ENCODE measurements at places on chromosomes 13 and 19.
A peak's percentile ranks its signal among the peaks of the same experiment; 100 is the strongest.

DNA sequence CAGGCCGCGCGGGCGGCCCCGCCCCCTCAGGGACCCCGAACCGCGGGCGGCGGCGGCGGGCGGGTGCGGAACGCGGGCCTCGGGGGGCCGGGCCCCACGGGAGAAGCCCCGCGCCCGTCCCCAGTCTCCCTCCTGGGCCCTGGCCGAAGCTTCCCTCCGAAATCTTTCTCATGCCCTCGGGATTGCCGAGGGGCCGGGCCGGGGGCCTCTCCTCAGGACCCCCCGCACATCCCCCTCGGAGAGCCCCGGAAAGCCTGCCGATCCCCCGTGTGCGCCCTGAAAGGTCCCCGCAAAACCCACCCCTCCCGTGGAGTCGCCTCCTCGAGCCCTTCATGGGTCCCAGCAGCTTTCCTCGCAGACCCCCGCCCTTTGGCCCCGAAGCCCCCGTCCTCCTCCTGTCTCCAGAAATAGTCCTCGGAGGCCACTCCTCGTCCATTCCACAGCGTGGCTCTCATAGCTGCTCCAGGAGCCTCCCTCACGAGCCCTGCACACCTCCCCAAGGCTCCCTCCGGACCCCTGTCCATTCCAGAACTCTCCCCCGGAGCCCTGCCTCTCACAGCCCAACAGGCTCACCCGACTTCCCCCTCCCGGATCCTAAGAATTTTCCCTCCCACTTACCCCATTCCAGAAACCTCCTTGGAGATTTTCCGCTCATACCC, 555 bp downstream of the SAMD4B start:
- no peak for DNase-seq

DNA sequence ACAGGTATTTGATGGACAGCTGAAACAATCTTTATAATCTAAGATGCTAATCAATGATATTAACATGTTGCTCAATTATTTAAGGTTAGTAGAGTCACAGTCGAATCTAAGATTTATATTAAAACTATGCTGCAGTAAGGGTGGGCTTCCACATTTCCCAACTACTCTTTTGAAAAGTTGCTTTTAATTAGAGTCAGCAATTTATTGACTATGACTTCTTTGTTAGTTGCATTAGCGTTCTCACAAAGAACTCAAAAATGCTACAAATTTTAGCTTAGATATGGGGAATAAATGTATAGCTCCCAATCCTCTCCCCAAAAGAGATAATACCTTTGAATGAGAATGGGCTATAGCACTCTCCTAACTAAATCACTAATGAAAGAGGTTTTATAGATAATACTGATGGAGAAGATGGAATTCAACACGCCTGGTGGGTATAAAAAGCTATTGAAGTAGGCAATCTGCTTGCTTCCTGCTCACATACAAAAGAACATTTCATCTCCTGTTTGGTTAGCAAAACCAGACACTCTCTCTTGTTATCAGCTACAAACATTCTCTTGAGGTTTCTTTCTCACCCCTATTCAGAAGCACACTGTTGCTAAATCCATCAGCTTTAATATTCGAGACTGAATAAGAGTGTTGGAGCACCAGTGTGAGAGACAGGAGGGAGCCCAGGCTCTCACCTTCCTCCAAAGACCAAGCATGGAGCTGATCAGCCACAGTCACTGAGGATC, 2.4 kb upstream of the FLT1 start:
- DNase-seq: no peak

DNA sequence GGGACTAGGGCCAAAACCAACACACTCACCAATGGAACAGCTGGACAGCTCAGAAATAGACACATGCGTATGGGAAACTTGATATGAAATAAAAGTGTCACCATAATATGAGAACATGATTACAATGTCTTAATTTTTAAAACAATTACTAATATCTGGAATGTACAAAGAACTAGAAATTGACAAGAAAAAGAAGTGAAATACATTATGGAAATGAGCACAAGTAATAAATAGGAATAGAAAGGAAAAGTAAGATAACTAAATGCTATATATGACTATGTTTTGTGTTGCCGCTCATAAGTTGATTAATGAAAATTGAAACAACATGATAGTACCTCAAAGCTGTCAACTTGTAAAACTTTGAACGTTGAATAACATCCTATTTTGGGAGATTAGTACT, 801.1 kb downstream of the SLITRK5 start:
- no peak for DNase-seq

GRCh38 chr19:39154629-39155100, 29.1 kb downstream of the PAK4 start:
- no peak for DNase-seq

DNA sequence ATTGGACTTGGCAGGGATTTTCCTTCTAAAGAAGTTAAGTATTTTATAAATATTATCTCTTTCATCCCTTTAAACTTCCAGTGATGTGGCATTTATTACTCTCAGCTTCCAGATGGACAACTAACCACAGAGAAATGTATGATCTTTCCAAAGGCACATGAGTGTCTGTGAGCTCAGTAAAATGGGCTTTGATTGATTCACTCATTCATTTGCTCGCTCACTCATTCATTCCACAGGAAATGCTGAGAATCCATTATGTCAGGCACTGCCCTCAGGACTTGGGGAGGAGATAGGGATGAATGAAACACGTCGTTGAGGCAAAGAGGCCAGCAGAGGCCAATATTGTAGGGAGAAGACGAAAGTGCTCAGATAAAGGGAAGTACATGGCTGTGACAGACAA, 359.3 kb downstream of the EFNB2 start:
- no peak for DNase-seq

DNA sequence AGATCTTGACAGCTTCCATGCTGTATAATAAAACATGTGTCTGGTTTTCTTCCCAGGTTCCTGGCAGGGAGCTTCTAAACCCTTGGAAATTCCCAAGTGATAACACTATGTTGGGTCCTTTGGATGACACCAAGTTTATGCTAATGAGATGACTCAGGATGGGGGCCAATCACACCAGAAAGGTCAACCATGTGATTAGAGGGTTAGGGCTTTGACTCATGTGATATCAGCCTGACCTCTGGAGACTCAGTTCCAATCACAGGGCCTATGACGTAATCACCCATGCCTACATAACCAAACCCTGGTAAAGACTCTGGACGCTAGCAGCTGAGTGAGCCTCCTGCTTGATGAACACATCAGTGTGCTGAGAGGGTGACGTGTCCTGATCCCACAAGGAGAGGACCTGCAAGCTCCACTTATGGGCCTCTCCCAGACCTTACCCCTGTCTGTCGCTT, 203.6 kb downstream of the DCLK1 start:
- no peak for DNase-seq

GRCh38 chr19:2500841-2501261, 24.9 kb downstream of the GADD45B start:
- DNase-seq: no peak

DNA sequence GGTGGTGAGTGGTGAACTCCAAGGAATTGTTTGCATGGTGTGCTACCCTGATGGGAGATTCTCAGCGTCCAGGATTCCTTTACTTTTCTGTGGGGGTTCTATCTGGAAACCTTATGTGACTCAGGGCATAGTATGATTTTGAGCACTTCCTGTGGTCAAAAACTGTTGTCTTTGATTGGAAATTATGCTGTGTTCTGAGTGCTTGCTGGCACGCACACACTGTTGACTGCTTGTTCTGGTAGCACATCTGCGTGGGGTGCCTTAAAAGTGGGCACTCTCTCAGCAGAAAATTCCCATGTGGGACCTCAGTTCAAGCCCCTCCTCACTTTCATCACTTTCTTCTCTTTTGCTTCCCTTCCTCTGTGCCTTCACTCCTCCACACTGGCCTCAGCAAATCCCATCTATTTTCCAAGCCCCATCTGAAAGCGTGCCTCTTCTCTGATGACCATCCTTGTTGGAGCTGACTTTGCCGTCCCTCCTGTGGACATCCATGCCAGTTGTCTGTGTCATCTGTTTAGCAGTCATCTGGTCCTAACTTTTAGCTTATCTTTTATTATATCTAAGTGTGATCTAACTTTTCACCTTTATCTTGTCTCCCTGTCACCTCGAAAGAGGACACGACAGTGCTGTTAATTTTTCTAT, 56.4 kb upstream of the NPAS1 start:
- DNase-seq: no peak

DNA sequence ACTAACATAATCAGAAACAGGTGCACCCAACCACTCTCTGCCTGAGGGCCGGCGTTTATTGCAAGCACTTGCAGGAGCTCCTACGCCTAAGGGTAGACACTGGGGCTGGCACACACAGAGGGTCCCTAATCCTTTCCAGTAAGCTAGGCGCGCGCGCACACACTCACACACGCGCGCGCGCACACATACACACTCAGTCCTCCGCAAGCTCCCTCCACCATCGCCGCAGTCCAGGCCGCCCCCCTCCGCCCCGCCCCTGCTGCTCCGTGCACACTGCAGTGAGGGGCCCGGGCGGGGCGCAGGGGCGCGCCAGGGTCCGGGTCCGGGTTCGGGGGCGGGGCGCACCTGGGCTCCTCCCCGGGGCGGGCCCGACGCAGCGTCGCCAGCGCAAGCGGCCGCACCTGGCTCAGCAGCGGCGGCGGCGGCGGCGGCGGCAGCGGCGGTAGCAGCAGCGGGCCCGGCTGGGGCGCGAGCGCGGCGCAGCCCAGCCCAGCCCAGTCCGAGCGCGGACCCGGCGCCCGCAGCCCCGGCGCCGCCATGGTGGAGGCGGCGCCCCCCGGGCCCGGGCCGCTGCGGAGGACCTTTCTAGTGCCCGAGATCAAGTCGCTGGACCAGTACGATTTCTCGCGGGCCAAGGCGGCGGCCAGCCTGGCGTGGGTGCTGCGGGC, at the start of gene CAMSAP3:
Gene CAMSAP3 (plus strand): TSS at position 398 of the 668 bp plus-strand sequence. CDS start 140 bp downstream, at position 538.
- peak; percentile 81 for DNase-seq

DNA sequence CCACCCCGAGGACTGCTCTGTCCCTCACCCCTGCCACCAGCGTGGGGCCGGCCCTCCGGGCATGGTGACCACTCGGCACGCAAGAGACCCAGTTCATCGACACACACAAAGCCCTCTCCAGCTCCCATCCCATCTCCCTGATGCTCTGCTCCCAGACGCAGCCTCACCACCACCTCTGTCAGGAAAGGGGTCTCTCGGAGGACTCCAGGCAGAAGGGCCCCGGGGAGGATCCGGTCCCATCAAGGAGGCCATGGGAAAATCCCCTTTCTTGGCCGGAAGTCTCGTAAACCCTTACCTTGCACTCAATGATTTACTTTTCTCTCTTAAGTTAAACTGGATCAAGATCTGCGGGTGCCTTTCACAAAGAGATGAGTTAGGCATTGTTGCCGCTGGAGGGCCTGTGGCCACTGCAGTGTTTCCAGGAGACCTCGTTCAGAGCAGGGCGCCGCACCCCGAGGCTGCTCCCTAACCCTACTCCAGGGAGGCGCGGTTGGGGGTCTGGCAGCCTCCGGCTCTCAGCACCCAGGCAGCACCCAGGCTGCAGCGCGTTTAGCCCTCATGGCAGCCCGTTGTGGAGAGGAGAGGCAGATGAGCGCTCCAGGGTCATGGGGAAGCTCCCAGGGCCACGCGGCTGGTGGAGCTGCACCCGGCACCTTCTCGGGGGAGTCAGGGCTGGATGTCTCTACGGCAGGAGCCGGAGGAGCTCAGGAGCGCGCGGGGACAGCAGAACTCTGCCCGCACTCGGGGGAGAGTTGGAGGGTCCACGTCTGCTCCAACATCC, 31.0 kb downstream of the C2CD4C start:
- DNase-seq: no peak

DNA sequence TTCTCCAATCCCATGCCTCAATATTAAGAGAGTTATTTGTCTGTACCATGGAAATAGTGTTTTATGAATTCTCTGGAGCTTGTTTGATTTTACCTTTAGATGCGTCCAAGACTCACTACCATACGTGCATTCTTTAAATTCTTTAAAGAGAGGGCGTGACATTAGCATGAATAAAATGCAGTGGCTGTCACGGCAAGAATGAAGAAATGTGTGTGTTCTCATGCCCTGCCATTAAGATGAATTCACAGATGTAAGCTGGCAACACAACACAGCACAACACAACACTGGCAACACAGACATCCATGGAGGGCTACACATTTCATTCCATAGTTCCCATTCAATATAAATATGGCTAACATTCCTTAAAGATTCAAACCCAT, 213.4 kb downstream of the ENOX1 start:
- DNase-seq: no peak

- no peak for DNase-seq
Measured at GRCh38 chr13:106498571-106498970, 36.9 kb downstream of the EFNB2 start.

DNA sequence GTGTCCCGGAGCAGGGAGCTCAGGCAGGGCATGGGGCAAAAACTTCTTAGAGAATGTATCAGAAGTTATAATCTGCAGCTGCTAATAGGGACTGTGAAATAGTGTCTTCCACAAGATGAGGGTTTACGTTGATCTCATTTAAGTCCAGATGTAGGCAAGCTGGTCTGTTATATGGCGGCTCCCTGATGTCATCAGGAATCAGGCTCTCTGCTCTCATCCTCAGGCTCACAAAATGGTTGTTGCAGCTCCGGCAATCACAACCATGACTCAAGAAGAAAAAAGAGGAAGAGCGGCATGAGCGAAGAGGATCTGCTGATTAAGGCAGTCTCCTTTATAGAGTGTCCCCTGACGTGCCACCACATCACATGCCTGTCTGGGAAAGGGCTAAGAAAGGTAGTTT, 191.3 kb downstream of the KLF5 start:
- no peak for DNase-seq

- no peak for DNase-seq
Measured at GRCh38 chr13:56356690-56357089, 784.0 kb upstream of the PRR20A start.

- no peak for DNase-seq
Measured at GRCh38 chr13:64311112-64311511, 2895.5 kb upstream of the PCDH20 start.

GRCh38 chr13:21079221-21079620, 17.8 kb upstream of the LATS2 start:
- DNase-seq: no peak

DNA sequence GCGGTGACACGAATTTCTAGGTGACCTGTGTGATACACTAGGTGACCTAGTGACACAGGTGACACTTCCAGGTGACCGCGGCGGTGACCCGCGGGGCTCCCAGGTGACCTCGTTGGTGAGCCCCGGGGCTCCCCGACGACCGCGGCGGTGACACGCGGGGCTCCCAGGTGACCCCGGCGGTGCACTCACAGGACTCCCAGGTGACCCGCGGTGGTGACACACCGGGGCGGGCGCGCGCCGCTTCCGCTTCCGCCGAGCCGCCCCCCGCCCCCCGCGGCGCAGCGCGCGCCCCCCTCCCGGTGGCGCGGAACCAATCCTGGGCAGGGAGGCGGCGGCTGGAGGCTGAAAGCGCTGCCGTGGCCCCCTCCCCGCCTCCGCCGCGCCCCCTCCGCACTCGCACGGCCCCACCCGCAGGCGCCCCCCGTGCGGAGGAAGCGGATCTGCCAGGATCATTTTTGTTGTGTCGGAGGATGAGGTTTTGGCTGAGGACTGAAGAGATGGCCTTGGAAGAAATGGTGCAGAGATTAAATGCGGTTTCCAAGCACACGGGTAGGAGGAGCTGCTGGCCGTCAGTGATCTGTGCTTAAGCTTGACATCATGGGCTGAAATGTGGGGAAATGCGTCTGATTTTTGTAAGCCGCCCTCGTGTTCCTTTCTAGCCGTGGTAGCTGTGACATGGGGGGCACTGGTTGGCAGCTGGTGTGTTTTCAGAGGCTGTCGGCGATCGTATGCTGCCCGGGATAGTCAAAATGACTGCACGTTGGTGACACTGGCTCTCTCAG, at the start of gene MCF2L:
Gene MCF2L (plus strand): TSS at position 305 of the 782 bp plus-strand sequence. CDS start 166 bp downstream, at position 471.
- peak; percentile 89 for DNase-seq
